ENCODE measurements at places on chromosomes 5 and 9. TPM values are rescaled to one million over a fixed set of nuclear protein-coding genes. Genes with fewer than 3 reads are reported as not detected.

NTNG2 gene
- total RNA-seq = 5.7 TPM

DUSP1 gene
- total RNA-seq = 58.2 TPM

GRCh38 chr9:126799034-126799433 is 5.8 kb upstream of the ZBTB43 start:
- no peak for DNase-seq

DNA sequence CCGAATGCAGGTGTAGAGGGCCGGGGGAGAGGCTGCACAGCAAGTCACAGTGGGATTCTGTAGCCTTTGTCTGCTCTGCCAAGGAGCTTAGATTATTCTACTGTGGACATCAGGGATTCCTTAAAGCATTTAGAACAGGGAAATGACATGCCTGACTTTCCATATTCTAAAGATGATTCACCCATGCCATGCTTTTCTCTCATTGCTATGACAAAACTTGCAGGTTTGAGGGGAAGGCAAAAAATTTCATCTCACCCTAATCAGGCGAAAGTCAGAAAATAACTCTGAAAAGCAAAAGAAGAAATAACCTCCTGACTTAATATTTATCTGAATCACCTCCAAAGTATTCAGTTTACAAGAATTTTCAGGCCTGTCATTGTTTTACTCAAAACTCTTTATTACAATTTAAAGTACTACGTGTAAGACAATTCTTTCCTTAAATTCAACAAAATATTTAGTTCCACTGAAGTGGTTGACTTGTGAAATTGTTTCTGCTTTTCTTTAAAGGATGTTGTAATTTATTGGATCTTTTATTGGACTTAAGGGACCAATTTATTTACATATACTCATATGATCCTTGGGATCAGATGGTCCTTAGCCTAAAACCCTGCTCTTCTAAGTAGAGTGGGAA is 30.0 kb upstream of the GAS1 start:
- no peak for DNase-seq

DNA sequence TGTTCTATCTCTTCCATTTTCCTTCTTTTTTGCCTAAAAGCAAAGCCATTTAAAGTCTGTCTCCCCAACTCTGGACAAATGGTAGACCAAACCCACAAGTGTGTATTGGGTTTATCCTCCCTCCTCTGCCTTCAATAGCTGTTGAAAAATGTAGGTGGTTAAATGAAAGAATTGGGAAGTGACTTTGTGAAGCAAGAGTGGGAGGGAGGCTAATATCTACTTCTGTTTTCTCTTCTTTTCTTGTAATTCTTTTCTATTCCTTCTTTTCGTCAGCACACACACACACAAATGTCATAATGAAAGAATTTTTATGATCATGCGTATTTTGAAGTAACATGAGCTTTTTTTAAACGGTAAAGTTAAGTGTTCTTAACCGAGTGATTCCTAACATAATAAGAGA is 3.8 kb downstream of the CCDC152 start:
- DNase-seq = no peak

DNA sequence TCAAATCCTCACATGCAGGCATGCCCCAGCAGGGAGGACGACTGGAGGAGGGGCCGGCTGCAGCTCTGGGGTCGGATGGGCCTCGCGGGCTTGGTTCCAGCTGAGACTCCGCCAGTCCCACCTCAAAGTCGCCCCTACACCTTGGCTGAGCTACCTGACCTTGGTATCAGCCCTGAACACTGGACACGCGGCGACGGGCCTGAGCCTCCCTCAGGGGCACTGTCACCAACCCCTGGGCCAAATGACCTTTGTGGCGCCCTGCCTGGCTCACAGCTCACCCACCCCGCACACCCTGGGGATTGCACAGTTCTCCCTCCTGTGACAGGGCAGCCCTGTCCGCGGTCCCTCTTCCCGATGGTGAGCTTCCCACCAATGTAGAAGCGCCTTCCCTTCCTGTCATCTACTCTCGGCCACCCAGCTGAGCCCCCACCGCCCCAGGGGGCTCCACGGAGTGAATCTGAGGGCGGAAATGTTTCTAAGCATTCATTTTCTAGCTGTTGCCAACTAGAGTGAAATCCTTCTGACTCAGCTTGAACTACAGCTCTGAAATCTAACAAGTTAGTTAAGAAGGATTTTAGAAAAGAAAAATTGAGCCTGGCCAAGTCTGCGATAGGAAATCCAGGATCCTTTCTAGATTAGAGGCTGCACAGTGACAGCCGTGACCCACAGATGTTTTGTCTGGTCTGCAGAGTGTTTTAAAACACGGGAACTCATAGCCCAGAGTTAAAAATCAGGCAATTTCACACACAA is 138.9 kb upstream of the PHYKPL start:
- no peak for DNase-seq
